ENCODE measurements at places on chromosomes 4 and X.

DNA sequence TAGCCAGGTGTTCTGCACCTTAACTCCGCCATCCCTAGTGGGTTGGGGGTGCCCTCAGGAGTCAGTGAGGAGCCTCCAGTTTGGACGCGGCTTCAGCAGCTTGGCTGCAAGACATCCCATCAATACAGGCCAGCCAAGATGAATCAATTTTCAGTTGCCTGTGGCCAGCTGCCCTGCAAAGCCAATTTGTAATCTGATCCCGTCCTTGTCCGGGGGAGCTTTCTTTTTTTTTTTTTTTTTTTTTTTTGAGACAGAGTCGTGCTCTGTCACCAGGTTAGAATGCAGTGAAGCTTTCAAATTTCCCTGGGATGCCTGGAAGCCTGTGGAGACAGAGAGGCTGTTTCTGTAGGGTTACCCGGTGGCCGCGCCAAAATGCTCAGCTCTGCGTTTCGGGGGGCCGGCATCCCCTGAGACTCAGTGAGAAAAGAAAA, 192.5 kb downstream of the ASMT start:
- no peak for DNase-seq

- DNase-seq = no peak
These were observed 143.0 kb downstream of the MAGEB17 start for GRCh38 chrX:16310326-16310725.

DNA sequence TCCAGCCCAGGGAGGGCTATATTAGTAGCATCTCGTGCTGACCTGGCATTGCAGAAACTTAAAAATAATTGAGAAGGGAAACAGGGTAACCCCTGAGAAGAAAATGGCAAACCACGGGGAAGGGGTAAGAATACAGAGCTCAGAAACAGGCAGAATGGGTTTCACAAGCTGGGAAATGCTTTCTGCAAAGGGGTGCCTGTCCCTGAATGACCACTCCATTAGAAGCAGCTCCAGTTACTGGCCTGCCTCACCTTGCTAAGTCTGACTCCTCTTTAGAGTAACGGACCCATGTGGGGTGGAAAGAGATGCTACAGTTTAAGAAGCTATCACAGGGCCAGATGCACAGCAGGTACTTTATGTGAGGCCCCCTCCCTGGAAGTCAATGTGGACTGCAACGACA, 2.5 kb downstream of the WDR1 start:
- DNase-seq = no peak

DNA sequence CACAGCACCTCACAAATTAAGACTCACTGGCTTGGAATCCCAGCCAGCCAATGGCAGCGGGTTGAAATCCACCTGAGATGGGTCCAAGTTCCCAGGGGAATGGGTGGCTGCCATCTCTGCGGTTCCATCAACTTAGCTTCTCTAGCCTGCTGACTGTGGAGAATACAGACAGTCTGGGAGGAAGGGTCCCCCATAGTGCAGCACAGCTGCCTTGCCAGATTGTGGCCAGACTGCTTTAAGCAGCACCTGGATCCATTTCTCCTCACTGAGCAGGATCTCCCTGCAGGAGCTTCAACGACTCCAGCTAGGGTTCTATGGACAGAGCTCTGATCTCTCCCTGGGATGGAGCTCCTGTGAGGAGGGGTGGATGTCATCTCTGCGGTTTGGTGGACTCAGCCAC, 51.8 kb downstream of the DCK start:
- DNase-seq = no peak

DNA sequence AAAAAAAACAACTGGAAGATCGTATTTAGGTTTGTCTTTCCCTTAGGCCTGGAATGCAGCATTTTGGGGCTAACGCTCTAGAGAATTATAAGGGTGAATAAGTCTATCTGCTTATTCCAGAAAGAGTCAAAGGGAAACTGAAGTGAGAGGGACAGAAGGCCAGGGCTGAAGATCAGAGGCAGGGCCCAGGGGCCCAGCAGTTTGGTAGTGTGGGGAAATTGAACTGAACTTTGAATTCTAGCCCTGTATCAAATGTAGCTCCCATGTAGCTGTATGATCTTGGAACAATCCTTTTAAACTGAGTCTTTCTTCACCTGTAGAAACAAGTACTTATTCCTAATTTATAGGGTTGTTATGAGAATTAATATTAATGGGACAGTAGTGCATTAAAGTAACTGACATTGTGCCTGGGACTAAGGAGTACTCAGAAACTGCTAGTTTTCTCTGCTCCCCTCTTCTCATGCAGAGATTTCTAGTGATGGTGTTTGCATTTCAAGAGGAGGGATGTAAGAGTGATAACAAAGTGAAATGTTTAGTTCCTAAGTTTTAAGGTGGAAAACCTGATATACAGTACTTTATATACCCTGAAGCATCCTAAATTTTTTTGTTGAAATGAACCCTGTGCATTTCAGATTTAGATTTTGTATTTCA, 30.4 kb downstream of the STOX2 start:
- DNase-seq = no peak

DNA sequence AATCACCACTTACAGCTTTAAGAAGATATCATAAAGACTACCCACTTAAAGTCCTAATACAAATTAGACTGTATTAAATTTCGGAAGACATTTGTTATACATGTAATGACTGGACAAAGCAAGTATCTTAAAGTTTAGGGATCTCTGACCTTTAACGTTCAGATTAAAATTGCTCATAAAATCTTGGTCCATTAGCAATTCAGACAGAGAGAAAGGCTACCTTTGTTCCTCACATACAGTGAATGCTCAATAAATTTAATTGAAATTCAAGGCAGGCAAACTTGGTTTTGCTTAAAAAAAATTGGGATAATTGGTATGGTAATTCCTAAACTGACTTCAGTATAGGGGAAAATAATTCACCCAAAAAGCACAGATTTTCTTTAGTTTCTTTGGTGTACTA, 285.9 kb upstream of the EMCN start:
- no peak for DNase-seq

- DNase-seq = no peak
These were observed 11.7 kb downstream of the OTUD4 start for GRCh38 chr4:145168581-145169187.

GRCh38 chr4:38818441-38818976, 13.9 kb upstream of the TLR1 start:
- no peak for DNase-seq

GRCh38 chr4:15778289-15779241, at the start of gene CD38:
Gene CD38, plus strand, starts transcription at chr4:15778328. Its CDS starts 87 bp downstream, at chr4:15778415.
- DNase-seq = no peak

DNA sequence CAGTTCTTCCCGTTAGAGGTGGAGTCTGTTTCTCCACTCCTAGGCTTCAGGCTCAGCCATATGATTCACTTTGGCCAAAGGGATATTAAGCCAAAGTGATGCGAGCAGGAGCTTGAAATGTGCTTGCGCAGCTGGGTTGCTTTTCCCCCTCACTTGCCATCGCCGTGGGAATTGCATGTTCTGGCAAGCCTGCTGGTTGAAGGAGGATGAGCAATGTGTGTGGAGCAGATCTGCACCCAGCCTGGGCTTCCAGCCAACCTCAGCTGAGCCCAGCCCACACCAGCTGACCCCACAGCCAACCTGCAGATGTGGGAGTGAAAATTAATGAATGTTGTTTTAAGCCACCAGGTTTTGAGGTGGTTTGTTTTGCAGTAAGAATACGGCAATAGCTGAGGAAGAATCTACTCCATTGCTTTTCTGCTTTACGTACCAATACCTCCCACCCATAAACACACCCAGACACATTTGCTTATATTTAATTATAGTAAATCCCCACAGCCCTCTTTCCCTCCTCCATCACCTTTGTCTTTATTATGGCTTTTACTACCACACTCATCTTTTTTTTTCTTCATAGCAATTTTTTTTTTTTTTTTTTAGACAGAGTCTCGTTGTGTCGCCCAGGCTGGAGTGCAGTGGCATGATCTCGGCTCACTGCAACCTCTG, 132.8 kb upstream of the FUNDC1 start:
- no peak for DNase-seq

DNA sequence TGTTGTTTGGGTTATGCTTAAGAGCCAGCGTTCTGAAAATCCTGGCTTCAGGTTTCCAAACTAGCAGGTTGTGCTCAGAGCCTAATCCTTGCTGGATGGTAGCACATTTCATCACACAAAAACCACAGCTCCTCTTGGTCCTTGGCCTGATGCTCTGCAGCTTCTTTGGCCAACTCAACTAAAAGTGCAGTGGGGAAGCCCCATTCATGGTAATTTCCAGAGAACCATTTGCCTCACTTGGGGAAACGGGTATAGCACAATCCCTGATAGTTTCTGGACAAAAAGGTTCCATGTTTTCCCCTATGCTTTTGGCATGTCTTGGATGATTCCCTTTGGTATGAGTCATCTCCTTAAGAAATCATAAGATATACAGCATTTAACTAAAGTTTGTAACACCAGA, 78.7 kb downstream of the SYNPO2 start:
- DNase-seq = no peak

DNA sequence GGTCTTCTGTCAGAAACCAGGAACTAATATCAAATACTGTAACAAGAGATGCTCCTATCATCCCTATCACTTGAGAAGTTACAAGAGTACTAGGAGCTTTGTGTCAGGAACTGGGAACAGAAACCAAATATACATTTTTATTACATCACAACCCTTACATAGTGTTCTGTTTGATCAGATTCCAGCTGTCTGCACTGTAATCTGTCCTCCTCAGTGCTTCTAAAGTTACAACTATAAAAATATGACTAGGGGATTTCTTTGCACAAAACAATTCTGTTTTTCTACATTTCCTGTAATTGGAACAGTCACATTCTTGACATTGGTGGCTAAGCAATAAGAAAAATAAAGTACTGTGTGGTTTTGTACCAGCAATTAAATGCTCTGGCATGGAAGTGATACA, 686.0 kb downstream of the PDHA2 start:
- no peak for DNase-seq

DNA sequence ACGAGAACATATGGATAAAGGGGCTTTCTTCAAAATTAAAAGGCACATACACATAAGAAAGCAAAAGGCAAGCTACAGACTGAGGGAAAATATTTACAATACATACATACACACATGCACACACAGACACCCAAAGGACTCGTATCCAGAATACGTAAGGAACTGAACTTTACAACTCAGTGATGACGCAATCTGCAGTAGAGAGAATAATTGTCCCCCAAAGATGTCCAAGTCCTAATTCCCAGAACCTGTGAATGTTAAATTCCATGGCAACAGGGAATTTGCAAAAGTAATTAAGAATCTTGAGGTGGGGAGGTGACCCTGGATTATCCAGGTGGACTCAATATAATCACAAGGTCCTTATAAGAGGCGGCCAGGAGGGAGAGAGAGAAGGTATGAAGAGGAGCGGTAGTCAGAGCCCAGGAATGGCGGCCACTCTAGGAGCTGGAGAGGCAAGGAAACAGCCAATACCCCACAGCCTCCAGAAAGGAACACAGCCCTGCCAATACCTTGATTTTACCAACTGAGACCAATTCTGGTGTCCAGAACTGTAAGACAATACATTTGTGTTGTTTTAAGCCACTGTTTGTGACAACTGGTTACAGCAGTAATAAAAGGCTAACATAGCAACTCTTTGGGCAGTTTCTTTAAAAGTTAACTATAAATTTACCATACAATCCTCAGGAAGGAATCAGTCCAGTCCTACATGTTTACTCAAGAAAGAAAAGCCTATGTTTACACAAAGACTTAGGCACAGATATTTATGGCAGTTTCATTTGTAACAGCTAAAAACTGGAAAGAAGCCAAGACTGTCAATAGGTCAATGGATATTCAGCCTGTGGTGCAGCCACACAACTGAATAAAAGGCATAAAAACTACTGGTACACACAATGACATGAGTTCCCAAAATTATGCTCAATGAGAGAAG, 27.3 kb upstream of the STS start:
- DNase-seq = no peak

DNA sequence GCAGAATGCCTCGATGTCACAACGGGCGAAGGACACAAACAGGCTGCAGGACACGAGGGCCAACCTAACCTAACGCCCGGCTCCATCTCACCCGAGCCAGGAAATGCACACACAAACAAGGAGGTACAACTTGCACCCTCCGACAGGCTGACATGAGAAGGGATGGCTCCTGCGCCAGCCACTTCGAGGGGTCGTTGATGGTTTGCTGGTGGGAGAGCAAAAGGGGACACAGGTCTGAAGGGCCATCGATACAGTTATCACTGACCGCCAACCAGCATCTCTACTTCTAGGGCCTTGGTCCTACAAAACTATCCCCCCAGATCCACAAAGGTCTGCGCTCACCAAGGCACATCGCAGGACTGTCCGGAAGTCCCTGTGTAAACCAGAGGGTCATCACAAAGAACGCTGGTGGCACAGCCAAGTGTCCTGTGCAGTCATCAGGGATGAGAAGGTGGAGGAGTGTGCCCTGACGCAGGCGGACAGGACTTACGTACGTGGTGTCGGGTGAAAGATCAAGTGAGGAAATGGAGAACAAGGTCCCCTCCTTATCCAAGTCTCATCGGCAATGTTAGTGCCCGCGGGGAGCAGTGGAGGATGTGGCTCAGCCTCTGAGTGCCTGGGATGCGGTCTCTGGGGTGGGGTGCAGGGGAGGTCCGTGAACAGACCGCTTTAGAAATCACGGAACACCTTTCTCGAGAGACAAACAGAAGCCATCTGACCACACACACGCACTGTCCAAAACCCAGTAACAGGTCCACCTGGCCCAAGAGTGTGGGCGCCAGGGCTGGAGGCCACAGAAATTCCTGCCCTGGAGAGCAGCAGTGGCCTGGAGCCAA, 7.0 kb downstream of the MXD4 start:
- no peak for DNase-seq

DNA sequence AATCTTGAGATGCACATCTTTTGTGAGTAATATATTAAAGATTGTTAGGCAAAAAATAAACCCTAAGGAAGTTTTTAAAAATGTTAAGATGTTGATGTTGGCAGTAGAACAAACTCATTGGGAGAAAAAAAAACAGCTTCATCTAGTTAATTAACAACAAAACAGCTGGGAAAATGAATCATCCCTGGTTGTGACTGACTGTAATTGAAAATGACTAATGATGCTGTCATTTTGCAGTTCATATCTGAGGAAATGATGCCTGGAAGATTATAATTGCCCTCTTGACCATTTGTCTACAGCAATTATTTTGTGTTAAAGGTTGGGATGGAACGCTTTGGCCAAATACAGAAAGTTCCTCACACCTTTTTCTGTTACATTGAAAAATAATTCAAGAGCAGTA, 760.4 kb upstream of the FTHL17 start:
- no peak for DNase-seq

- no peak for DNase-seq
These were observed 50.5 kb upstream of the NDST3 start for GRCh38 chr4:117983541-117984365.

DNA sequence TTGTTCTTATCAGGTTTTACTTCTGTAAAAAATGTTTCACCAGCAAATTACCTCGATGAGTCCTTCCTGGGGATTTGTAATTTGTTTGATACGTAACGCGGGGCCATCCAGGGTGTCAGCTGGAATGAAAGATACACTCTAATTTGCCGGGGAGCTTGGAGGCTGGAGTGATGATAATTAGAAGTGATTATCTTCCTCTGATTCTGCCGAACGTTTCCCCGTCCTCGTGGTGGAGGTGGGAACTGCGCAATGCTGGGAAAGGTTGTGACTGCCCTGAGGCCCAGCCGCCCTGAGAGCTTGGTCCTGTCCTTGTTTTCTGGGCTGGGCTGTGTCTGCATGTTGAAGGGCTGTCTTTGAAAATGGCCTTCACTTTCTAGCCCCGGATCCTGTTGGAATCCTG, 48.0 kb downstream of the SORCS2 start:
- DNase-seq = no peak

- no peak for DNase-seq
These were observed 1169.5 kb upstream of the PABPC4L start for GRCh38 chr4:135371137-135371536.

Data from stimulated activated CD8-positive, alpha-beta memory T cell treated with anti-CD3 and anti-CD28 coated beads, Interleukin-15, amount 100 ng/mL, for 24 hours (primary cell).